ENCODE measurements at places on chromosomes 12 and 14. TPM values are rescaled to one million over a fixed set of nuclear protein-coding genes. Genes with fewer than 3 reads are reported as not detected.

GRCh38 chr12:6202304-6202703 lies 2.1 kb downstream of the CD9 start:
- H3K4me1 ChIP-seq = peaks cover 87% of the 10 kb centered on the region
- peak overlapping the region; percentile 99 for H3K27ac ChIP-seq
- no peaks in the 10 kb centered on the region for H3K36me3 ChIP-seq

DNA sequence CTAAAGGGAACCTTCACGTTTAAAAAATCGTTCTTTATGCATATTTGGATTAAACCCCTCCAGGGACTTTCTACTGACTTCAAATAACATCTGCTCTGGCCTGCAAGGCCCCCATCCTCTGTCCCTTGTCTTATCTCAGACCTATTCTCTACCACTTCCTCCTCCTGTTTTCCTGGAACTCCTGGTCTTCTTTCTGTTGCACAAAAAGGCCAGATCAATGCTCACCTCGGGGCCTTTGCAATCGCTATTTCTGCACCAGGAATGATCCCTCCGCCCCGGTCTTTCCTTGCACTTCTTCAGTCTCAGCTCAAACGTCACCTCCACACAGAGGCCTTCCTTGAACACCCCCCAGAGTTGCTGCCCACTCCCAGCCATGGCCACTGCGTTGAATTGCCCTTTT lies 57.6 kb upstream of the BEGAIN start:
- DNase-seq = no peak
- no peaks in the 10 kb centered on the region for H3K27me3 ChIP-seq
- no peaks in the 10 kb centered on the region for H3K4me1 ChIP-seq
- no peaks in the 10 kb centered on the region for H3K36me3 ChIP-seq

DNA sequence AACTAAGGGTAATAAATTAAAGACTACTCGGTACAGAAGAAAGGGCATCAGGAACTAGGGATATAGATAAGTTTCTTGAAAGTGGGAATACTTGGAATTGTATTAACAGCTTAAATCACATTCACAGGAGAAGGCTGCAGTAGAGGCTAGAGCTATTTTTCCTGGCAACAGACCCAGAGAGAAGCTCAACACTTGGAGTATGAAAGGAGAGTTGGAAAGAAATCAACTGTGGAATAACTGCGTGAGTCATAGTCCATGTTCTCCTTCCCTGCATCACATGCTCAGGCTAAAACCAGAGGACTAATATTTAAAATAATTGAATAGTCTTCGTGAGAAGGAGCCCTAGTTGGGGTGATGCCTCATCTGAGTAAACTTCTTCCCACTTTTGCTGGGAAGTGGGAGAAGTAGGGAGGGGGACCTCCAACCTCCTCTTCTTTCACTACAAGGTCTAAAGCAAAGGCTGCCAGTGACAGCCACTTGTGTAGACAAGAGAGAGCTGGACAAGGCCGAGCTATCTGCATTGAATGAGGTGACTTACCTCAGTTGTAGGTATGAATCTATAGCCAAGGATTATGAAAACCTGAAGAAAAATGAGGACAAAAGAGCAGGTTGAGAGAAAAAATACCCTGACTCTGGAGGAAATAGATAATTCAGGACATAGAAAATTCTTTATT lies 32.7 kb downstream of the DYRK2 start:
- no peaks in the 10 kb centered on the region for H3K36me3 ChIP-seq
- no peak overlapping the region for H3K27ac ChIP-seq
- no peaks in the 10 kb centered on the region for H3K4me1 ChIP-seq
- peak; percentile 35 for DNase-seq

The NOVA1 gene
- total RNA-seq = 49.0 TPM

The GPRC5A gene
- total RNA-seq = 2.1 TPM

DNA sequence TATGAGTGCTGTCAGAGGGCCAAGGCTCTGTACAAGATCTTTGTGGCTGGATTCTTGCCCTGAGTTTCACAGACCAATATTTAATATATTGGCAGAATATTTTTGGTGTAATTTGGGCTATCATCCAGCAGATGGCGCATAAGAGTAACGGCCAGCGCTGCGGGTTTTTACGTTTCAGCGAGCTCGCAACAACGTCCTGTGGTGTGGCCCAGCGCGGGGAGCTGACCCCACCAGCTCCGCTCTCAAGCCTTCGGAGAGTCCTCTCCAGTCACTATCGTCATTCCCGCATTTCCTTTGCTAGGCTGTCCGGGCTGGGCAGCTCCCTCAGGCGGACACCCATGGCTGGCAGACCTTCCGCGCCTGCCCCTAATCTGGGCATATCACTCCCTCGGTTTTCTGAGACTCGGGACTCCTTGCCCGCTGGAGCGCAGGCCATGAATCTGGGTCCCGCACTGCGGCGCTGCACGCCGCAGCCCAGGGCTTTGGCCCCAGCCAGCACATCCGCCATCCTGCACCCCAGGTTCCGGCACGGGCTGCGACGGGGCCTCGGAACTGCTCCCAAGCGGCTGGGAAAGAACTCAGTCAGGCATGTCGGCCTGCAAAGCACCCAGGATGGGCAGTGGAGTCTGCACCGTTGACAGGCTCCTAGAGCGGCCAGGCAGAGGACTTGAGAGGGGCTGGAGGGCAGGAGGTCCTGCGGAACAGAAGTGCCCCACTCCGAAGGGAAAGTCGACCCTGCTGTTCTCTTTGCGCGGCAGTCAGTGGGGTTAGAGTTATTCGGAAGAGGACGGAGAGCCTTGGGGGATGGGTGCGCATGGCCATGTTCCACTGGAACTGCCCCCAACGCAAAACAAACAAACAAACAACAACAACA lies 18.4 kb downstream of the OLR1 start:
- DNase-seq = peak; percentile 38
- no peaks in the 10 kb centered on the region for H3K27me3 ChIP-seq
- peak overlapping the region; percentile 41 for H3K4me3 ChIP-seq
- H3K27ac ChIP-seq = no peak overlapping the region
- no peaks in the 10 kb centered on the region for H3K4me1 ChIP-seq

DNA sequence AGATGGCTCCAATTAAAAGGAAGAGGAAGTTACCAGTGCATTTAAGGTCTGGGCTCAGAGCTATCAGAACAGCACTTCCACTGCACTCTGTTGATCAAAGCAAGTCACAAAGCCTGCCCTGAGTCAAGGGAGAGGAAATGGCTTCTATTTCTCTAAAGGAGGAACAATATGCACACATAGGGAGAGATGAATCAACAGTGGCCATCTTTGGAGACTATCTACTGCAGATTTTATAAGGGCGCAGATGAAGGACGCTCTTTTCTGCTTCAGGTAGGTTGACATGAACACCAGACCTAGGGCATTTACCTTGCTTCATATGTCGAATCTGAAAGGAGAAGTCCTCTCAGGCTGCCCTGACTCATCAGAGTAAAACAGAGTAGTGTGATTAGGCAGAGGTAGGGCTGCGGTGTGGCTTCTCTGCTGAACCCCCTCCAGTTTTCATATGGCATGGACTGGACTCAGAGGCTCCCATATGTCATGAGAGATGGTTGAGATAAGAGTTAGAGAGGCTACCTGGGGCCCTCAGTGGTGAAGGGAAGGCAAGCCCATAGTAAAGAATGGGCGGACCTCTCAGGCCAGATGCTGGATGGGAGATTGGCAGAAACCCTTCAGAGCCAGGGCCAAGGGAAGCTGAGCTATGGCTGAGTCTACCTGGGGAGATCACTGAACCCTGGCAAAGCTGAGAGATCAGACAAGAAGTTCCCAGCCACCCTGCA lies 84.4 kb downstream of the ARF6 start:
- H3K36me3 ChIP-seq = no peaks in the 10 kb centered on the region
- no peak overlapping the region for H3K4me3 ChIP-seq
- H3K4me1 ChIP-seq = no peaks in the 10 kb centered on the region
- DNase-seq = no peak
- H3K27me3 ChIP-seq = no peaks in the 10 kb centered on the region
- peak overlapping the region; percentile 92 for H3K27ac ChIP-seq

DNA sequence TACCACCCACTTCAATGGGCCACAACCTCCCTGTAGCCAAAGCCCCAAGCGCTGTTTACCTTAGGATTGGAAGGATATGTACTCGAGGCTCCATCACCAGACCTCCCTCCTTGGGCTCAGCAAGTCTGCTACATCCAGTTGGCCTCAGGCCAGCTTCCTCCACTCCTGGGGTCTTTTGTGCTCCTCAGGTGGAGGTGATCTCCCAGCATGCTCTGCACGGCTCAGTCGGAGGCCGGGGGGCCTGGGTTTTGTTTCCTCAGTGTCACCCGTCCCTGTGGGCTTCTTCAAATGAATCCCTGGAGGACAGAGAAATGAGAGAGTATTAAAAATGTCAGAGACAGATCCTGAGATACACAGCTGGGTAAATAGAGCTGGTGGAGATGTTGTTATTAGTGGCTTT lies 723.1 kb upstream of the TBX3 start:
- H3K36me3 ChIP-seq = no peaks in the 10 kb centered on the region
- no peak for DNase-seq
- H3K4me3 ChIP-seq = no peak overlapping the region
- H3K27ac ChIP-seq = no peak overlapping the region
- H3K4me1 ChIP-seq = no peaks in the 10 kb centered on the region

The TAS2R42 gene
- total RNA-seq = not detected

All from tibial nerve (tissue), 4 donors.